ENCODE measurements at places on chromosomes 3 and 15. TPM values are rescaled to one million over a fixed set of nuclear protein-coding genes. Genes with fewer than 3 reads are reported as not detected.

The IL20RB gene
- 2.9 TPM for total RNA-seq

GRCh38 chr15:89400116-89400781 lies 65.6 kb upstream of the POLG start:
- H3K27me3 ChIP-seq: peaks cover 31% of the 10 kb centered on the region
- H3K4me3 ChIP-seq: no peak overlapping the region
- no peak for DNase-seq
- H3K4me1 ChIP-seq: peaks cover 8% of the 10 kb centered on the region

- no peaks in the 10 kb centered on the region for H3K36me3 ChIP-seq
- no peaks in the 10 kb centered on the region for H3K27me3 ChIP-seq
- peaks cover 5% of the 10 kb centered on the region for H3K4me1 ChIP-seq
- H3K27ac ChIP-seq: no peak overlapping the region
- no peak overlapping the region for H3K4me3 ChIP-seq
Measured at GRCh38 chr3:20141851-20142250, 44.2 kb downstream of the SGO1 start.

The ATG7 gene
- 30.6 TPM for total RNA-seq

- no peak for DNase-seq
- no peaks in the 10 kb centered on the region for H3K36me3 ChIP-seq
- peaks cover 11% of the 10 kb centered on the region for H3K4me1 ChIP-seq
- H3K27ac ChIP-seq: no peak overlapping the region
Measured at GRCh38 chr3:191721990-191722389, 261.0 kb downstream of the PYDC2 start.

The ALPK3 gene
- total RNA-seq: 94.2 TPM

DNA sequence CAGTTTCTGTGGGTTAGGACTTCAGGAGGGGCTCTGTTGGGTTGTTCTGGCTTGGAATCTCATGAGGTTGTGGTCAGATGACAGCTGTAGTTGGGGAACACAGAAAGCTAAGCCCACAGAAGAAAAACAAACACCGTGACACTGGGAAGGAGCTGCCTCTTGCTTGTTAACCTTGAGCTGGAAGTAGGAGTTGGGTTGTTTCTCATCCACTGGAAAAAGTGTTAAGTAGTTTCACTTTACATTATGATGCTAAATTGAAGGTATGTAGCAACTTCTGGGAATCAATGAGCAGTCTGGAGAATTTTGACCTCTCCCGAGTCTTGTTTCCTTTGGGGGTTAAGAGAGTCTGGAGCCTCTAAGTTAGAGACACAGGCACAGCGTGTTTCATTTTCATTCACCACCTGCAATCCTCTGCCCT lies 20.4 kb downstream of the HACD3 start:
- H3K27me3 ChIP-seq: no peaks in the 10 kb centered on the region
- peaks cover 22% of the 10 kb centered on the region for H3K36me3 ChIP-seq
- peak overlapping the region; percentile 27 for H3K27ac ChIP-seq
- DNase-seq: no peak
- H3K4me3 ChIP-seq: no peak overlapping the region
